ENCODE measurements at places on chromosomes 1 and 21.

DNA sequence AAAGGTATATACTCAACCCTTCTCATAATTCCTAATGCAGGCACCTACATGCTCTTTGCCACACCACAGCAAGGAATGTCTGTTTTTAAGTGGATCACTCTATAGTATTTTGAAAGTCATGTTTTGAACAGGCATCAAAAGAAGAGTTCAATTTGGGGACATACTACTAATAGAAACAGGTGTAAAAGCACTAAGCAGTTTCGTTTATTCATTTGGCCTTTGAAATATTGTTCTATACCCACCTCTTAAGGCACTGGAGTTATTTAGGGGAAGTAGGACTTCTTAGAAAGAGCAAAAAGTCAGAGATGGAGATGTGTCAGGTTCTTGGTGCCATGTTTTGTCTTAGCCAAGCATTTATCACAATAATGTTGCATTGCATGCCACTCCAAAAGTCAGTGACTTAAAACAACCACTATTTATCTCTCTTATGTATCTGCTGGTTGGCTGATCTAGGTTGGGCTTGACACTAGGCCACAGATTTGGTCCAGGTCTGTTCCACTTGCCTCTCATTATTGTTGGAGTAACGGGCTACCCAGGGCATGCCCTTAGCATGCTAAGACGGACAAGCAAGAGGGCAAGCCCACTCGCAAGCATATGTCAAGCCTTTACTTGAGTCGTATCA lies 107.5 kb downstream of the RGL1 start:
- DNase-seq: no peak

- DNase-seq: no peak
Measured at GRCh38 chr1:157646144-157646543, 48.3 kb upstream of the FCRL4 start.

- no peak for DNase-seq
Measured at GRCh38 chr1:112711670-112712069, 3.5 kb downstream of the PPM1J start.

GRCh38 chr1:30966690-30967369 lies 58.3 kb upstream of the SDC3 start:
- DNase-seq: no peak

DNA sequence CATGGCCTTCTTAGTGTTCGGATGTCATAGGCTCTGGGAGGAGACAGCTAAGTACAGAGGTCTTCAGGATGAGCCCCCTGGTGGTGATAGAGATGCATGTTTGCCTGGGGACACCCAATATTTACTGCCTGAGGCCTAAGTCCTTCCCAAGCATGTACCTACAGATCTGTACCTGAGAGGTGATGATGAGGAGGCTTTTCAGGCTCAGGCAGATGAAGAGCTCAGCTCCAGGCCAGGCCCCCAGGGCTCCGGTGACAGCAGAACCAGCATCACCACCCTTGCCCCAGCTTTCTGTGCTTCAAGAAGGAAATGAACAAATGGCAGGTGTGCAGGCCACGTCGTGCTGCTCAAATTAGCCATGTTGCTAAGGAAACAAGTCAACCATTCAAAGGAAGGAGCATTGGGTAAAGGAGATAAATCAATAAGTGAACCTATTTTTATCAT lies 21.1 kb downstream of the CACNA1E start:
- DNase-seq: no peak

Data from GM04504 (cell line).